A549 treated with CORT108297 at 1 μM for 4 hours (cell line): ENCODE measurements at places on chromosomes 7 and 10. TPM values are rescaled to one million over a fixed set of nuclear protein-coding genes. Genes with fewer than 3 reads are reported as not detected.

The KCNIP2 gene
- 0.58 to 1.1 TPM (median 0.70 TPM) in 5 replicates for total RNA-seq

The CPA1 gene
- total RNA-seq: not detected in 5 replicates

The GOLGA7B gene
- total RNA-seq: 3.5 to 5.4 TPM (median 4.6 TPM) in 5 replicates

The LRRN3 gene
- 0.03 to 0.09 TPM (median 0.05 TPM) in 4 of 5 replicates, not detected in the other for total RNA-seq
